Skeletal muscle tissue (tissue), 5 donors: ENCODE measurements at places on chromosomes 6 and 20. TPM values are rescaled to one million over a fixed set of nuclear protein-coding genes. Genes with fewer than 3 reads are reported as not detected.

Gene LPA
- not detected for total RNA-seq

Gene THBS2
- total RNA-seq = 76.2 TPM

Gene RAMACL
- 1.0 TPM for total RNA-seq

Gene NRSN2
- total RNA-seq = 14.6 TPM

Gene DOK5
- total RNA-seq = 31.3 TPM

Gene FAM217A
- not detected for total RNA-seq

Gene ARMH2
- not detected for total RNA-seq

Gene MYCT1
- total RNA-seq = 12.0 TPM

Gene NEDD9
- 21.4 TPM for total RNA-seq

Gene TJAP1
- 7.8 TPM for total RNA-seq

Gene PAK5
- total RNA-seq = under 0.01 TPM

Gene STMND1
- not detected for total RNA-seq

Gene ANKRD6
- total RNA-seq = 4.2 TPM

Gene CHRNA4
- total RNA-seq = 0.52 TPM

Gene MICA
- 5.2 TPM for total RNA-seq

Gene SAPCD1
- 1.0 TPM for total RNA-seq

Gene RCAN2
- total RNA-seq = 1.6 TPM
